ENCODE measurements at places on chromosomes 13 and 19.

DNA sequence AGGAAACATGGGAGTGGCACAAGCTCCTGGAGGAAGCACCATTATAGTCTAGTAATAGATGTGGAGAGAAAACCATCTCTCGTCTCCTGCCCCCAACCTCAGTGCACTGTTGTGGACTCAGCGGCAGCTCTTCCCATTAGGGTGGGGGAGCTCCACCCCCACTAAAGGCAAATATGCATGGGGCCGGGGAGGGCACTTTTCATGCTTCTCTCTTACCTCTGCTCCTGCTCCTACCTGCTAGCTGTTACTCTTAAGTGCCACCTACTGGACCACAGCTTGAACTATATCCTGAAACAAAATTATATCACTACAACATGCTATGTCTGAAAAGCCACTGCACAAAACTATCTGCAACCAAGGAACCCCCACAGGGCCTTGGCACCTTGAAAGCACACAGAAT, 112.6 kb upstream of the DACH1 start:
- DNase-seq = no peak

- no peak for DNase-seq
Measured at GRCh38 chr19:4508698-4509097, 9.6 kb downstream of the PLIN4 start.

- DNase-seq = no peak
Measured at GRCh38 chr13:41905600-41906254, 55.2 kb downstream of the VWA8 start.

DNA sequence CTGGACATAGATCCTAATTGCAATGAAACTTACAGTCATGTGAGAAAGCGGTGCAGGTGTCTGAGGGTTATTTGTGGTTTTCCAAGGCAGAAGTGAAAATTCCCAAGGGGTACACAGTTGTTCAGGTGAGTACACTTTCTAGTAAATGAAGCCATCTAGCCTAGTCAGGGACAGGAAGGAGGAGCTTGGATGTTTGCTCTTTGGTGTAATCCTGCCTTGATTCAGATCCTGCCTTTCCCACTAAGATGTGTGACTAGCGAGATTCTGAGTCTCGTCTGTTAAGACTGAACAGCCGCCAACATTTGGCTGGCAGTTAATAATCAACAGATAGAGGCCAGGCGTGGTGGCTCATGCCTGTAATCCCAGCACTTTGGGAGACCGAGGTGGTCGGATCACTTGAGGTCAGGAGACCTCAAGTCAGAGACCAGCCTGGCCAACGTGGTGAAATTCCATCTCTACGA, 2.5 kb downstream of the RPS9 start:
- DNase-seq = no peak

DNA sequence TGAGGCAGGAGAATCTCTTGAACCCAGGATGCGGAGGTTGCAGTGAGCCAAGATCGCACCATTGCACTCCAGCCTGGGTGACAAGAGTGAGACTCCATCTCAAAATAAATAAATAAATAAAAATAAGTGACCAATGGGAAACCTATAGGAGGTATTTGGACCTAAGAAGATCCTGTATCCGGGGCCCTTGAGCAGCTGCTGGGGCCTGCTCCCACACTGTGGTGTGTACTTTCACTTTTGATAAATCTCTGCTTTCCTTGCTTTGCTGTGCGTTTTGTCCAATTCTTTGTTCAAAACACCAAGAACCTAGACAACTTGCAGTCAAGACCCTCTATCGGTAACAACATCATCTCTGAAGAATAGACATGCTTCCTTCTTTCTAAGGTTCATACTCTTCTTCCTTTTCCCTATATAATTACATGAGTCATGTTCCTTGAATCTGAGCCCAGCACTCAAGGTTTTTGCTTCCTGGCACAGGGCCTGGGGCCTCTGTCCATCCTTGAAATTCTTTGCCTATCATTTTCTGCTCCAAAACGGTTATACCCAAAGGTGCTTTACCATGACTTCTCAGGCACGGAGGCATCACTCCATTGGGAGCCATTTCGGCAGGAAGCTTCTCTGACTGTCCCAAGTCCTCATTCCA, 14.2 kb upstream of the PNMA8C start:
- no peak for DNase-seq

DNA sequence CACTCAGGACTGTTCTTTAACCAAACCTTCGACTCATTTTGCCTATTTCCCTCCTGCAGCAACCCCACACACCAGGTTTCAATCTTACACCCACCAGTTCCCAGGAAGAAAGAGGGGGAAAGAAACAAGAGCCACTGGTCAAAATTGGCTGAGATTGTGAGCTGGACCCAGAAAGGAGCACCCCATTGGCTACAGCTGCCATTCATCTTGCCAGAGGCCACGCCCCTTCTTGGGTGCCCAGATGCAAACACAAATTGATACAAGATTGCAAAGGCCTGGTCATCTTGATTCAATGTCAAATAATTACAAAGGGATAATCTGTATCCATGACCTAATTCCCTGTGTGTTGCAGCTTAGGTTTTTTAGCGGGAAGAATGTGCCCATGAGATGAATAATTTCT, 258.4 kb downstream of the LIG4 start:
- no peak for DNase-seq

DNA sequence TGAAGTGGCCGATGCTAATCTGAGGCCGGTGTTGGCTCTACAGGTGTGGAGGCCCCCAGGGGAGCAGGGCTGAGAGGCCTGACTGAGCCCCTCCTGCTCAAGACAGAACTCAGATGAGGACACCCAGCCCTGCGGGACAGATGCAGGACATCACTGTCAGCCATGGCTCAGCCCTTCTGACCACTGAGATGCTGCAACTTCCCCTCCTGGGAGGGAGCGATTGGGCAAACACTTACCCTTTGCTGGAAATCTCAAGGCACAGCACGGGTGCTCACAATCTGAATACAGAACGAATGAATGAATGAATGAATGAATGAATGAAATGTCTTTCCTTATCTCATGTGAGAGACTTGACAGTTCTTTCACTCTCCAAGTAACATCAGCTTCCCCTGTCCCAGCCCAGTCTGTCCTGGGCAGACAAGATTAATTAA, 3.5 kb upstream of the SIGLEC7 start:
- DNase-seq = no peak

- DNase-seq = no peak
Measured at GRCh38 chr13:96398486-96398885, 308.6 kb downstream of the HS6ST3 start.

GRCh38 chr19:53147645-53148044, 11.2 kb downstream of the ZNF347 start:
- no peak for DNase-seq

DNA sequence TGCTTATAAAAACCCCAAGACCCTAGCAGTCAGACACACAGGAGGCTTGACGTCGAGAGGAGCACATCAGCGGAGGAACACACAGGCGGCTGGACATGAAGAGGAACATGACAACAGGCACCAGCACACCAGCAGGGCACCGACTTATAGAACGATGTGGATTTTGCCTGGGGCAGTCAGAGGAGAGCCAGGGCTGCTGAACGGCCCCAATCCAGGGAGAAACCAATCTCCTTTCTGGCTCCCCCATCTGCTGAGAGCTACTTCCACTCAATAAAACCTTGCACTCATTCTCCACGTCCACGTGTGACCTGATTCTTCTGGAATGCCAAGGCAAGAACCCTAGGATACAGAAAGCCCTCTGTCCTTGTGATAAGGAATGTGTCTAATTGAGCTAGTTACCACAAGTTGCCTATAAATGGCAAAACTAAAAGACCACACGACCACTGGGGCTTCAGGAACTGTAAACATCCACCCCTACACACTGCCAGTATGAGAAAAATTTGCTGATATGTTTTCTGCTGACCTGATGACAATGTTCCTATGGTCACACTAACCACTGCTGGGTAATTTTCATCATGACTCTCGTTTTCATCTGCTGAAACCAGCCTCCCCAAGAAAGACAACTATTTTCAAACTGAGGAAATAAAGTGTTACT, 35.8 kb upstream of the CEACAM21 start:
- no peak for DNase-seq

- DNase-seq = no peak
Measured at GRCh38 chr13:50388481-50388880, 373.2 kb downstream of the KCNRG start.

GRCh38 chr19:46466536-46467196, 4.7 kb downstream of the PNMA8A start:
- no peak for DNase-seq
